PC-9 (cell line): ENCODE measurements at places on chromosomes 13 and 19. TPM values are rescaled to one million over a fixed set of nuclear protein-coding genes. Genes with fewer than 3 reads are reported as not detected.

DNA sequence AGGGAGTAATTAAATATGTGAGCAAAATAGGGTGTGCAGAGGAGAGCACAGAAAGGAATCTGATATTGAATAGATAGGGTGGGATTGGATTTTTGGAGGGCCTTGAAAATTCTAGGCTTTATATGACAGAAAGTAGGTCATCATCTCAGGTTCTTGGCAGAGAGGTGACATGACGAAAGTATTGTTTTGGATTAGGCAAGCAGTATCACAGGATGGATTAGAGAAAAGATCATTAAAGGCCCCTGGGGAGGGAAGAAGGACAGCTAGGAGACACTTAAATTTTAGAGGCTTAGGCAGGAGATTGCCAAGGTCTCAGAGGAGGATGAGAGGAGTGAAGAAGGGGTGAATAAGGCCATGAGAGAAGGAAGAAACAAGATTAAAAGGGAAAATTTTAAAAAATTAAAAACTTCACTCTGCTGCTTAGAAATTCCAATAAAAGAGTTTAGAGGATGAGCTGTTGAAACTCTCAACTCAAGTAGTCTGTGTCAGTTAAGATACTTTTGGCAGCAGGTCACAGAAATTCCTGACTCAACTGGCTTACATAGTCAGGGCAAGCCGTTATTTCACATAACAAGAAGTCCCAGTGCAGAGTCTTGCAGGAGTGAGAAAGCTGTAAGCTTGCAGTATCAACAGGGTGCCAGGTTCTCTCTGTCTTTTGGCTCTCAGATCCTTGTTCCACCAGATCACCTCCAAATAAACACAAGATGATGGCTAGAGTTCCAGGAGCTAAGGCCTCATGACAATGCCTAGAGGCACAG, 8.8 kb downstream of the GPC6 start:
- H3K27ac ChIP-seq, result no peak overlapping the region
- H3K27me3 ChIP-seq, result no peaks in the 10 kb centered on the region
- DNase-seq, result no peak
- no peaks in the 10 kb centered on the region for H3K36me3 ChIP-seq
- no peak overlapping the region for H3K4me3 ChIP-seq
- H3K4me1 ChIP-seq, result peaks cover 4% of the 10 kb centered on the region; the same call in 1 of the 2 replicates

DNA sequence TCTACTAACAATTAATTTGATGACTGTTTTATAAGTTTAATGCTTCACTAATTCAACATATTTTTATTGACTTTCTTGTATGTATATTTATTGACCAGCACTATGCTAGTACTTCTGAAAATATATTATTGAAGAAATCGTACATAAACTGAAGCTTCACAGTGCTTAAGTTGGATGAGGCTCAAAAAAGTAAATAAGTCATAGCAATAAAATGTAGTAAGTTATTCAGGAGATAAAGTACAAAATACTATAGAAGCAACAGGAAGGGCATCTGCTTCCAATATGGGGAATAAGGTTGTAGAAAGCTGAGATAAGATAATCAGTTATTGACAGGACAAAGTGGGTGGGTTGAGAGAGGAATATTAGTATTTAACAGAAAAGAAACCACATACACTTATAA, 944.9 kb upstream of the MIR17HG start:
- no peaks in the 10 kb centered on the region for H3K4me1 ChIP-seq
- no peak for DNase-seq
- H3K27me3 ChIP-seq, result no peaks in the 10 kb centered on the region
- no peak overlapping the region for H3K27ac ChIP-seq
- H3K4me3 ChIP-seq, result no peak overlapping the region

Gene S1PR2
- total RNA-seq, result 6.9 and 7.3 TPM in 2 replicates

GRCh38 chr19:16612636-16613035, 15.4 kb downstream of the MED26 start:
- no peaks in the 10 kb centered on the region for H3K36me3 ChIP-seq
- H3K4me3 ChIP-seq, result no peak overlapping the region
- no peaks in the 10 kb centered on the region for H3K27me3 ChIP-seq
- DNase-seq, result no peak
- H3K27ac ChIP-seq, result no peak overlapping the region
- H3K4me1 ChIP-seq, result peaks cover 18% of the 10 kb centered on the region

GRCh38 chr19:37778613-37779126, 716 bp downstream of the ZNF573 start:
- peaks cover 4% of the 10 kb centered on the region; the same call in 1 of the 2 replicates for H3K4me1 ChIP-seq
- peak; percentile 3 for DNase-seq
- H3K4me3 ChIP-seq, result peak overlapping the region; percentile 73
- H3K36me3 ChIP-seq, result no peaks in the 10 kb centered on the region
- H3K27ac ChIP-seq, result peak overlapping the region; percentile 35
- no peaks in the 10 kb centered on the region for H3K27me3 ChIP-seq

Gene GRK1
- not detected in 2 replicates for total RNA-seq

DNA sequence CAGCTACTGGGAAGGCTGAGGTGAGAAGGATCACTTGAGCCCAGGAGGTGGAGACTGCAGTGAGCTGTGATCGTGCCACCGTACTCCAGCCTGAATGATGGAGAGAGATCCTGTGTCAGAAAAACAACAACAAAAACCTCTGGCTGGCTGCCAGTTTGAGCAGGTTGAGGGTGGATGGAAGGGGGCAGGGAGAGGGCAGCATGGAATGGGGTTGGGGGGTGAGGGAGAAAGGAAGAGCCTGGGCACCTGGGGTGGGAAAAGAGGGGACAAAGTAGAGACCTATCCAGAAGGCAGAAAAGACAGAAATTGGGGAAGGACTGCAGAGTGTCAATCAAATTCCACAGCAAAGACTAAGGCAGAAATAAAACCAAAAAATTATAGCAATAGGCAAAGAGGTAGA, 4.7 kb downstream of the SLC1A5 start:
- H3K27me3 ChIP-seq, result no peaks in the 10 kb centered on the region
- no peak for DNase-seq
- peak overlapping the region; percentile 98 for H3K4me3 ChIP-seq
- peaks cover 51% of the 10 kb centered on the region for H3K4me1 ChIP-seq
- peaks cover 62% of the 10 kb centered on the region for H3K36me3 ChIP-seq
- H3K27ac ChIP-seq, result peak overlapping the region; percentile 92

DNA sequence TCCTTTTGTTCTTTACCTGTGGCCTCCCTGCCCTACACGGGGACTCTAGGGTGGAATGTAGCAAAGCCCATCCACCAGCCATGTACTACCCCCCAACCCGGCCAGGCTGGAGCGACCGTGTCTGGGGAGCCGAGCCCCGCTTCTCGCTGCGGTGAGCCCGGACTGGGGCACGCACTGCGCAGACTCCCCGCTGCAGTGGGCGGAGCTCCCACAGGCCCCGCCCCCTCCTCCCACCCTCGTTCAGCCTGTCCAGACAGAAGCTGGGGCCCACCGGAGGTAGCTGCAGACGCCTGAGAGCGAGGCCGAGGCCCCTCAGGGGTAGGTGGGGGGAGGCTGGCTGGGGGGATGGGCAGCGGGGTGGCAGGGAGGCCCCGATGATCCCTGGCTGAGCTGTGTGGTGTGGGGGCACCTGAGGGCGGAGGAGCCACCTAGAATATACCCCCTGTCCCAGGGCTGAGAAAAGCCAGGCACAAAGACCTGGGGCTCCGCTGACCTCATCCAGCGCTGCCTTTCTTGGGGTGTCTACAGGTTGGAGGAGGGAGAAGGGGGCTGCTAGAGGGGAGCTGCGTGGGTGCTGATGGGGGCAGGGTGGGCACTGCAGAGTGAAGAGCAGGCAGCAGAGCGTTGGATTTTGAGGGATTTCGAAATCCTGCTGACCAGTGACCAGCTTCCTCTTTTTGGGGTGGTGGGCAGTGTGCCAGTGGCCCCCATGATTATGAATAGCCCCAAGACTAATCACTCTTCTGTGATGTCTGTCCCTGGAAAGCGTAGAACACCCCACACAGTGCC, 17.3 kb downstream of the PLD3 start:
- H3K36me3 ChIP-seq, result no peaks in the 10 kb centered on the region
- H3K4me1 ChIP-seq, result 0 out of 2 replicates have a peak, but pooled peaks cover 4% of the 10 kb centered on the region
- H3K4me3 ChIP-seq, result peak overlapping the region; percentile 60
- DNase-seq, result peak; percentile 51
- H3K27me3 ChIP-seq, result no peaks in the 10 kb centered on the region
- H3K27ac ChIP-seq, result no peak overlapping the region

DNA sequence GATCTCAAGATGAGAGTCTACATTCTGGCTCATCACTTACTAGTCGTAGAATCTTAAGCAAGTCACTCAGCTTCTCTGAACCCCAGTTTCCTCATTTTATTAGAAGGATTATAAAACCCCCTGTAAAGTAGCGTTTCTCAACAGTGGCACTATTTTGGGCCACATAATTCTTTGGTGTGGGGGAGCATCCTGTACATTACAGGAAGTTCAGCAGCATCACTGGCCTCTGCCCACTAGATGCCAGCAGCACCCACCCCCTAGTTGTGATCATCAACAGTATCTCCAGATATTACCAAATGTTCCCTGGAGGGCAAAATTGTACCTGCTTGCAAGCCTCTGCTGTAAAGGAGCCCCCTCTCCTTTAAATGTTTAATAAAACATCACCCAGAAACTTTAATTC, 22.6 kb downstream of the STARD13 start:
- H3K4me1 ChIP-seq, result peaks cover 46% of the 10 kb centered on the region
- peaks cover 9% of the 10 kb centered on the region; the same call in 1 of the 2 replicates for H3K36me3 ChIP-seq
- H3K4me3 ChIP-seq, result no peak overlapping the region
- DNase-seq, result no peak
- H3K27me3 ChIP-seq, result no peaks in the 10 kb centered on the region

DNA sequence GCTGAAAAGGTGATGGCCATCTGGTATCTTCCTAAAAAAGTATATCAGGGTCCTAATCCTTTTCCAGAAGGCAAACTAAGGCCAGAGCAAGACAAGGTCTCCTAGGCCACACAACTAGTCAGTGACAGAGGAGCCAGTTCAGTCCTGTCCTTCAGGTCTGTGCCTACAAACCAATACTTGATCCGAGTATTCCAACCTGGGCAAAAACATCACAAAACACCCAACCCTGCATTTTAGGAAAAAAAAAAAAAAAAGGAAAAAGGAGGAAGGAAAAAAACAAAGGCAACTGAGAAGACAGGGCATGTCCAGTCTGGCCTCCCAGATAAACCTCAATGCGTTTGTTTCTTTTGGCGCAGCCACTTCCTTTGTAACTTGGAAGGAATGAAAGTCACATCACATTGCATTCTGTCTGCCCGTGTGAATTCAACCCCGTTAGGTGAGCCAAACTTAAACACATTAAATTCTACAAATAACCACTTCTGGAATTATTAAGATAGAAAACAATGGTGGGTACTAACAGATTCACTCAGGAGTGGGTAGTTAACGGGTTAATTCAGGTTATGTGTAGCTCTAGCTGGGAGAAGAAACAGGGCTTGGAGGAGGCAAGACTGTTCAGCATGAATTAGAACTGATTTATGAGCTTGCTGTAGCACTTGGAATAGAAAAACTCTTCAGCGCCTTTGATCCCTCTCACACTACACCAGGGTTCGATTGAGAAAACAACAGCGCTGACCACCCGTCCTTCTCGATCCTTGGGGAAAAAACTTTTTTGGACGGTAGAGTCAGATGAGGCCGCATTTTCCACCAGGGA, 43.0 kb upstream of the HNRNPA1L2 start:
- no peaks in the 10 kb centered on the region for H3K36me3 ChIP-seq
- H3K4me1 ChIP-seq, result no peaks in the 10 kb centered on the region
- H3K4me3 ChIP-seq, result peak overlapping the region; percentile 53; the same call in 1 of the 2 replicates
- H3K27ac ChIP-seq, result no peak overlapping the region
- no peaks in the 10 kb centered on the region for H3K27me3 ChIP-seq

- H3K27me3 ChIP-seq, result no peaks in the 10 kb centered on the region
- no peak for DNase-seq
- no peak overlapping the region for H3K4me3 ChIP-seq
- peaks cover 15% of the 10 kb centered on the region for H3K4me1 ChIP-seq
- no peak overlapping the region for H3K27ac ChIP-seq
Observed at GRCh38 chr19:34370983-34371382, 6.0 kb downstream of the GPI start.
